ENCODE measurements at places on chromosomes 7 and 10.

- no peak for DNase-seq
These were observed 150.8 kb downstream of the NSUN6 start for GRCh38 chr10:18500576-18500975.

- DNase-seq: no peak
These were observed 598.3 kb upstream of the GALNT17 start for GRCh38 chr7:70533614-70534013.

- DNase-seq: no peak
These were observed 34.9 kb downstream of the ITGB1 start for GRCh38 chr10:32923134-32923533.

DNA sequence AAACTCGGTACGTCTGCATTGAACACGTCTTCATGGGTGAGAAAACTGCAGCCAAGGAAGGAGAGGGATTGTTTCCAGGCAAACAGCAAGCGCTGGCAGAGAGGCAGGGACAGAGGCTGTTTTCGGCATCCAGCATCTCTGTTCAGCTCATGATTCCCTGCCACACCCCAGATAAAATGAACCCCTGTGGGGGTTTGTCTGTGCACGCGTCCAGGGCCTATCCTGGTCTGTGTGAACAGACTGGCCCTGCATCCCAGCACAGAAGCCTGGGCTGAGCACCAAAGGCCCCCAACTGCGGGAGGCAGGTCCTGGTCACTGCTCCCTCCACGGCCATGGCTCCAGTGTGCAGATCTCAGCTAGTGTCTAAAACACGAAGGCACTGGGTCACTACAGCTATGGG lies 83.3 kb upstream of the FAM20C start:
- no peak for DNase-seq
